ENCODE measurements at places on chromosomes 13 and 19. TPM values are rescaled to one million over a fixed set of nuclear protein-coding genes. Genes with fewer than 3 reads are reported as not detected.

GRCh38 chr19:43606569-43607229 is 5.2 kb upstream of the SRRM5 start:
- DNase-seq: peak; percentile 34

The KLK4 gene
- total RNA-seq: 0.29 TPM

DNA sequence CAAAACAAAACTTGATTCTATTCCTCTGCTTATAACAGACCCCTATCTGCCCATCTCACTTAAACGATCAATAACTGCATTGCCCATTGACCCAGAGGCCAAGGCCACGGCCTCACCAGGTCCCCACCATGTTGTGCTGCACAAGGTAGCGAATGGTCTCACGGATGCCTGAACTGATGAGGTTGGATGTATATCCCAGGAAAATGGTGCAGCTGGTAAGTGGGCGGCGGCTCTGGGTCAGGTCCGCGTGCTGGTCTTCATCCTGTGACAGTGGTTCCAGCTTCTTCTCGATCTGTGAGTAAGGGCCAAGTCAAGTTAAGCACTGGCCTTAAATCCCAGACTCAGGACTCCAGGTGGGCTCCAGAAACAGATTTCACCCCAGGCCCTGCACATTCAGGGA is 1.6 kb downstream of the DHPS start:
- peak; percentile 49 for DNase-seq

The LAIR1 gene
- total RNA-seq: 0.29 TPM

The IGFL2 gene
- total RNA-seq: not detected

GRCh38 chr13:105796081-105796480 is 739.4 kb downstream of the EFNB2 start:
- DNase-seq: no peak

DNA sequence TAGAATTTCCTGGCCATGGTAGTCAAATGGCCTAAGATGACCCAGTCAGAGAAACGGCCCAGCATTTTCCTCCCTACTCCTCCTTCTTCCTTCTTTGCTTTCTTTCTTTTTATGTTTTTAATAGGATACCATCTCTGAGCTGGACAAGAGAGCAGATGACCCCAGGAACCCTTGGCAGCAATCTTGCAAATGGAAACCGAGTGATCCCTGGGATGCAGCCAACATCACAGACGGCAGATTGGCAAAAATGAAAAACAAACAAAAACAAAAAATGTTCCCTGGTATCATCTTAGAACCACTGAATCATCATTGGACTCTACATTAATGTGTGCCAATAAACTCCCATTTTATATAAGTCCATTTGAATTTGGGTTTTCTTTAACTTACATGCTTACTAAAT is 424.4 kb downstream of the FGF14 start:
- DNase-seq: no peak

DNA sequence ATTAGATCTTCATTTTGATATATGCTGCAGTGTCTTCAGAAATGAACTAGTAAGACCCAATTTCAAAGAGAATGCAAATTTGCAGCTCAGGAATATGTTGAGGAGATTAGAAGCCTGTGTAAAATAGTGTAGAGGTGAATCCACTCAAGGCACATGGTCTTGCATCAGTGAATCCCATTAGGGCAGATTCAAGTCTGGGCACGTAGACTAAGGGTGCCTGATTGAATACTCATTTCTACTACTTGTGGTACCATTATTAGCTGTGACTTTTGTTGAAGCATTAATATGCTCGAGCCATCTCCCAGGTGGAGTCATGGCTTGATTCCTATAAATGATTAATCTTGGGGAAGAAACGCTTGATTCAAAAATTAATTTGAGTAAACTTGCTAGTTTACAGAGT is 129.4 kb downstream of the AKAP11 start:
- DNase-seq: no peak

DNA sequence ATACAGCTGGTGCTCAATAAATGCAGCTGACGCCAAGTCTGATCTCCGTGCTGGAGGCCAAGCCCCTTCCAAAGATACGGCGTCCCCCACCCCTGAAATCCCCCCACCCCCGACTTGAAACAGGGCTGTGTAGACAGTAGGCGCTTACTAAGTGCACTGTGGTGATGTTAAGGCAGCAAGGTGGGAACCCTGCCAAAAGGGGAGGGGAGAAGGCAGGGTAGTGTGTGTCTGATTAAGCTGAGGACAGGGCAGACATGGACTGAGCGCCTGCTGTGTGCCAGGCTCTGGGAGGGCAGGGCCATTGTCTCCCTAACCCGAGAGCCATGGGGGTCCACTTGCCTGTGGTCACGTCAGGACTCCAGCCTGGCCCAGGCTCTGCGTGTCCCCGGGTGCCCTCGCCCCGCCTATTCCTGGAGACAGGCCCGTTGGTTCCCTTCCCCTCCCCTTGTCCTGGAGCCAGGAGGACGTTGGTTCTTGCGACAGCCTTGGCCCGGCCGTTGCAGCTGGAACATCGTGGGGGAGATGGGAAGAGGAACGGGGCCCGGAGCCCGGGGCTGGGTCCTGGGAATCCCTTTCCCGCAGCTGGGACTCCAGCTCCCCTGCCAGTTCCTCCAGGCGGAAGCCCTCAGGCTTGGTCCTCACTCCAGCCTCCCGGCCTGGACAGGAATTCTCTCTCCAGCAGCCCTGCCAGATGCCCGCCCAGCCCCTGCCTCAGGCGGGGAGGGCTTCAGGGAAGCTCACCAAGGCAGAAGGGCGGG is 1.7 kb upstream of the ELANE start:
- DNase-seq: peak; percentile 99

The PRODH2 gene
- not detected for total RNA-seq

DNA sequence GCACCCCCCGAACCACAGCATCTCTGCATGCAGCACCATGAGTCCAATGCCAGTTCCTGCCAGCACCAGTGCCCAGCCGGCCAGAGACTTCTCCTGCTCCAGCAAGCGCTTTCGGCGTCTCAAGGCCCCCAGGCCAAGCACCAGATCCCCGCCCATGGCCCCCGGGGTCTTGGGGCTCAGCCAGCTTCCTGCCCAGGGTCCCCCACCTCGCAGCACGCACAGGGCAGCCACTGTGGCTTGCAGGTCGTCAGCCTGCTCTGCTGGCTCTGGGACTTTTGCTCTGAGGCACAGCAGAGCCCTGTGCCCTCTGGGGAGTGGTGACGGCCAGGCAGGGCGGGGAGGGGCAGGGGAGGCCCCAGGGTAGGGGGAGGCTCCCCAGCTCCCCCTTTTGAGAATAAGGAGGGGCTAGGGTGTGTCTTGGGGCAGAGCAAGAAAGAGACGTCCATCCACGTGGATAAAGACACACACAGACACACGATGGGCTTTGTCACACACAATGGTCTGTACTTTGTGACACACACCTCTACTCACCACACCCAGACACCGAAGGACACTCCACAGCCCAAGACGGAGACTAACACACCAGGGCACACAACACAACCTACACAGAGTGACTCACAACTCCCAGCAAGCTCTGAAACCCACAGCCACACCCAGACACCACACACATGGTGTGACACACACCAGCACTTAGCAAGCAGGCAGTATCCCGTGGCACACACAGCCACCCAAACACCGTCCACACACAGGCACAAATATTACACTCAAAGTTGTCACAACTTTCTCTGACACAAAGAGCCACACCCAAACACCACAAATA is at the start of gene KCNN4:
Gene KCNN4, minus strand, starts transcription at position 268 of the 820 bp plus-strand sequence. Its CDS starts 112 bp downstream, at position 156.
- peak; percentile 93 for DNase-seq

GRCh38 chr19:48858984-48859710 is 9.3 kb downstream of the PLEKHA4 start:
- peak; percentile 48 for DNase-seq

GRCh38 chr19:16361254-16361653 is 36.6 kb downstream of the KLF2 start:
- peak; percentile 19 for DNase-seq

The LRRC8E gene
- total RNA-seq: 17.4 TPM

The CEACAM20 gene
- not detected for total RNA-seq

The GSK3A gene
- 16.2 TPM for total RNA-seq

DNA sequence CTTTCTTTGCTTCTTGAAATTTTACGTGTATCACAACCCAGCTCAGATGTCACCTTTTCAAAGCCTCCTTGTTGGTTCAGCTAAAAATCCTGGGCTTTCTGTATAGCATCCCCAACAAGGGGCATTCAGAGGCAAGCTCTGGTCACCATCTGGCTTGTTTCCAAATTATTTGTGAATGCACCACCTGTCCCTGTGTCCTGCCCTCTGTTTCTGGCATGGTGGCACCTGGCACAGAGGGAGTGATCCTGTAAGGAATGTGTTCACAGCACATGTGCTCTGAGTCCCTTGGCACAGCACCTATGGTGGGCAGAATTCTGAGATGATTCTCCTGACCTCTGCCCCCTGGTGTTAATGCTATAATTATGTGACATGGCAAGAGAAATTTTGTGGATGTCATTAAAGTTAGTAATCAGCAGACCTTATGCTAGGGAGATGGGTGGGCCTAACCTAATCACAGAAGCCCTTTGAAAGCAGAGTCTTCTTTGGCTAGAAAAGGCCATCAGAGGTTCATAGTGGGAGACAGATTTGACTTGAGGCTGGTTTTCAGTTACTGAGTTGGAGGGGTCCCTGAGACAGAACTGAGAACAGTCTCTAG is 76.3 kb downstream of the ZNF429 start:
- DNase-seq: no peak

GRCh38 chr13:31010296-31010695 is 77.8 kb downstream of the TEX26 start:
- no peak for DNase-seq

- DNase-seq: no peak
Measured at GRCh38 chr19:34225659-34226015, 28.7 kb upstream of the GARRE1 start.

The NEK5 gene
- 0.36 TPM for total RNA-seq

The ADGRL1 gene
- 2.9 TPM for total RNA-seq

DNA sequence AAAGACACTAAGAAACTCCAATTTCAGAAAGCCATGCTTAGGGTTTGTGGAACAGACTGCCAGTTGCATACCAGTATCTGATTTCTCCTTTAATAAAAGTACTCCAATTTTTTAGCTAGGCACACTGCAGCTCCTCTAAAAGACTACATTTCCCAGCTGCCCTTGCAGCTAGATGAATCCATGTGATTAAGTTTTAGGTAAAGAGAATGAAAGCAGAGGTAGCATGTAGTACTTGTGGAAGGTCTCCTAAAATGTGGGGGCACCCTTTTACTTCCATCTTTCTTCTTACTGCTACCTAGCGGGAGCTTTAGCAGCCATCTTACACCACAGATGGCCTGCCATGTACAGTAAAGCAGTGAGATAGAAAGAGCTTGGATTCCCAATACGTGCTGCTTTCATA is 33.0 kb upstream of the TSC22D1 start:
- no peak for DNase-seq

- DNase-seq: no peak
Measured at GRCh38 chr19:39941151-39941550, 6.7 kb upstream of the FCGBP start.

The FGF21 gene
- total RNA-seq: not detected

The C19orf85 gene
- not detected for total RNA-seq

- peak; percentile 83 for DNase-seq
Measured at GRCh38 chr19:32830231-32831014, 39.1 kb downstream of the SLC7A9 start.
